ENCODE measurements at places on chromosomes 13 and 19.

GRCh38 chr13:47175172-47175866 is 278.5 kb upstream of the HTR2A start:
- DNase-seq = peak; percentile 10

DNA sequence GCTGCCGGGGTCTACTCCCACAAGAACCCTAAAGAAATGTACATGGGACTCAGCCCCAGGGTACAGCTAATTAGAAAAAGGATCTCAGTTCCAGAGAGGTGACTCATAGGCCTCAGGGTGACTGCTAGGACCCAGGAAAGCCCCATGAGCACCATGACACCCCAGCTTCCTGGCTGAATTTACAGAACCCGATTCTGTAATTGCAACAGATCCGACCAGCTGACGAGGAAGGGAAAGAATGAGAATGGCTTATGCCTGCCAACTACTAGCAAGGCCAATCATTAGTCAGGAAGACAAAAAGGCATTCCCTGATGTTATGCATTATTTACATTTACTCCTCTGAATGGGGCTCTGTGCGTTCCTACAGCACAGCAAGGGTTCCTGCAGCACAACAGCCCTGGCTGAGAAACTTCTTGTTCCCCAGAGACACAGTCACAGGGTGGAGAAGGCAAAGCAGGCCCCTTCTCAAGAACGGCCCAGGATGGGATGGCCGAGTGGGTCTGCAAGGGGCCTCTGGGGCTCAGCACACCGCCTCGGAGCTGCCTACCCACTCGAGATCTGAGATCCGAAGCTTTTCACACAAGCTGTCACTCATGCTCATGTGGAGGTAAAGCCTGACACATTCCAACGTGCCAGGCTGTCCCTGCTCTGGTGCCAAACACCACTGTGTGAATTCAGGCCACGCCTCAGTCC is 27.2 kb downstream of the PBX4 start:
- peak; percentile 45 for DNase-seq

- no peak for DNase-seq
These were observed 443.7 kb upstream of the PRR20A start for GRCh38 chr13:56697011-56697410.

GRCh38 chr13:35723821-35724220 is 247.3 kb upstream of the MAB21L1 start:
- DNase-seq = no peak

GRCh38 chr13:57552437-57552836 is 79.1 kb upstream of the PCDH17 start:
- no peak for DNase-seq

- no peak for DNase-seq
These were observed 829 bp downstream of the REEP6 start for GRCh38 chr19:1491849-1492170.

DNA sequence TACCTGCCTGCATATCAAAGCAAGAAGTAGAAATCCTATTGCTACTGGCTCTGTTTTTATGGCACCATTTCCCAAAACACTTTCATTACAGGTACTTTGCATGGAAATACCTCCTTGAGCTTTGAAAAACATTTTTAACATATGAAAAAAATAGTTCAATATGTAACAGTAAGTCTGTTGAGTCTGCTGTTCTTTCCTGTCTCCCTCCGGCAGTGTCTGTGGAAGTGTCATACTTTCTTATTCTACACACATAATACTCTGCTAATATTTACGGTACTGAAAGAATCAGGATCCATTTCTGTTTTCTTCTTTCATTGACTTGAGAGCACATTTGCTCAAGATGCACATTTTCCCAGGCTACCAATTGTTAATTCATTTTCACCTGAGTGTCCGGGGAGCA is 8.2 kb upstream of the SERTM1 start:
- no peak for DNase-seq

- DNase-seq = no peak
These were observed 21.8 kb downstream of the NOSIP start for GRCh38 chr19:49558591-49558990.
